Stimulated activated CD8-positive, alpha-beta memory T cell treated with anti-CD3 and anti-CD28 coated beads, Interleukin-4, amount 100 ng/mL, for 24 hours (primary cell): ENCODE measurements at places on chromosomes 2 and 18.

- no peak for DNase-seq
Observed at GRCh38 chr2:122999821-123000220, 1025.3 kb upstream of the CNTNAP5 start.

- no peak for DNase-seq
Observed at GRCh38 chr18:43934322-43934721, 657.0 kb upstream of the SYT4 start.

- DNase-seq, result peak; percentile 17
Observed at GRCh38 chr2:190695739-190696138, 46.9 kb downstream of the NAB1 start.

DNA sequence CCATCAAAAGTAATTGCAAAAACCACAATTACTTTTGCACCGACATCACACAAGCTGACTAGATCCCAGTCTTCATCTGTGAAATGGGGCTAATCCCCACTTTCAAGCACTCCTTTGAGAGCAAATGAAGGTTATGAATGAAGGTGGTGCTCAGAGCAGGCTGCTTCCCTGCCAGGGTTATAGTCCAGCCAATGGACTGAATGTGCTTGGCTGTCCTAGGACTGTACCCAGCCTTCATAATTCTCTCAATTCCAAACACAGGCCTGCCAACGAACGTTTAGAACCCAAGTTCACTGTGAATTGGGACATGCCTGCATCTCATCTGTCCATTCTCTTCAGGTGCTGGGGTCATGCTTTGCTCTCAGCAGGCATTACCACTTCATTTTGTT, 27.8 kb upstream of the ICOS start:
- DNase-seq, result no peak

DNA sequence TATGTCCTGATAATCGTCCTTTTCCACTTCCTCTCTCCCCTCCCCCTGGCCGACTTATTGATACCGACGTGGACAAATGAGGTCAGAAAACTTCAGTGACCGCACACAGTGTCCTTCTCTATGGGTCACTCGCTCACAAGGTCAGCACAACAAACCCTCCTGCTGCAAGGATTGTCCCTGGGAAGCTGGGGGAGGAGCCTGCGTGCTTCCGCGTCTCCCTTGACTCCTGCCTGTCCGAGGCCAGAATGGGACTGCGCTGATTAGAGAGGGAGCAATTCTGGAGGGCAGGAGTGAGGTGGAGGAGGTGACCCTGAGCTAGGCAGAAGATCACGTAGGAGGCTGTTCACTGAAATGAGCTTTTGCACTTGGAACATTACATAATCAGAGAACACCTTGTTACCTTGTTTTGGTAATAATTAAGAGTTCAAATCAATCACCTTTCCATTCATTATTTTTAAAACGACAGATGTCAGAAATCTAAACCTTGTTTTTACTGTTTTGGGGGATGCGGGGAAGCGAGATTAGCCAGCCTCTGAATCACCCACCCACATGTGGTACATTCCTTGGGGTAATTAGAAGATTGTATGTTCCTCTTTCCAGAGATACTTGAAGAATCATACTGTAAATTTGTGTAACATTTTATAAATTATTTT, 70.6 kb downstream of the CTAGE1 start:
- DNase-seq, result no peak

DNA sequence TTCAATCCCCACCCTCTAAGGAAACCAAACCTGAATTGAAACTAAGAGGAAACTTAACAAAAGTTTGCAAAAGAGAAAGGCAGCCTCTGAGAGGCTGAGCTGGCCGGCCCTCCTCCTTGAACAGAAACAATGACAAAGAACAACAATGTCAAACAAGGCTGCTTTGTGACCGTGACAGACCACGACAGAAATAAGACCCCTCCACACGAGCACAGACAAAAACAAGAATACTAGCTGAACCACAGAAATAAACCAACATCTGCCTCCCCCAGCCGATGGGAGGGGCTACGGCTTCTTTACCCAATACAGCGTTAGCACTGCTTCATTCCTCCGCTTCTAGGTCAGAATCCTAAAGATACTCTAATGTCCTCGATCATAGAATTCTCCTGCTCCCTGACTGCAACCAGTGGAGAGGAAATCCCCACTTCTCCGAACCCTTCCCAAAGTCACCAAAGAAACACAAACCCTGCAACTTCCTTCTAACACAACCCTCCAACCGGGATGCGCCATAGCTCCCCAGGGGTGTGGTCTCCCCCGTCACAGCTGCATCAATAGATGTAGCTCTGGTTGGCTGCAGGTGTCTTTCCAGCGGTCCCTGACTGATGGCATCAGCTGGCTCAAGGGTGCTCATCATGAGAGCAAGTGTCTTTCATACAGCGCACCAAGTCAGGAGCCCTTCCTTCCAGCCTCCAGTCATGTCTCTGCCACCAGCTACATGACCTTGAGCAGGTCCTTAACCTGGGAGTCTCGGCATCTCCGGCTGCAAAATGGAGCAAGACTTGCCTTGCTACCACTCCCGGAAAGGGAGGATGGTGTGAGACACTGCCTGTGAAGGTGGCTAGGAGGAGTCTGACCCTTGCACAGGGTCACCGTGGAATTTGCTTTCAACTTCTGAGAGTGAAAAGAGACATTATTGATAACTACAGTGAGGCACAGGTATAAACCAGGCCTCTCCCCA, 198.6 kb downstream of the HAUS1 start:
- no peak for DNase-seq

DNA sequence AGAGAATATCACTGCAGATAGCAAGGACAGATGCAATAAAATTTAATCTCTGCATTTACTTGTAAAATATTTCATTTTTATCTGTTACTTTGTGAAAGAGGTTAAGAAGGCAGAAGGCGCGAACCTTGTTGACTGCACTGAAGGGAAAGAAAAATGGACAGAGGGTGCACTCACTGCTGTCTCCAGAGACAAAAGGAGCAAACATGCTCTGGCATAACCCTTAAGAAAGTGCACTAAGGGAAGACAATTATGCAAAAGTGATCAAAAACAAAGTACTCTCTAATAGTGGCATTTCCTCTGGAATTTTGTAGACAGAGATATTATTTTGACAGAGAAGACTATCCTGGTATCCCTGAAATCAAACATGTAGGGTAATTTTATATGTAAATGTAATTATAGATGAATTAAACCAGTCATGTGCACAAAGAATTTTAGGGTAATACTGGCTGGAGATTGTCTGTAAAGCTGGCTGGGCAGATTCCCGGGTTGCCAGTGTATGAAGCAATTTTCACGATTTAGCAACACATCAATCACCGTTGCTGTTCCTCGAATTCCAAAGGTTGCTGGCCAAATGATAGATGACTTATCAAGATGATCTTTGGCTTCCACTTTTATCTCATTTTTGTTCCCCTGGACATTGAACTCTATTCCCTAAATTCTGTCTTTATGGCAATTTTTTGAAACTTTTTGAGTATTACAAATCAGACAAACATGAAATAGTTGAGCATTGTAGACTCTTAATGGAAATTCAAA, 1176.9 kb downstream of the SUCLG1 start:
- DNase-seq, result no peak

DNA sequence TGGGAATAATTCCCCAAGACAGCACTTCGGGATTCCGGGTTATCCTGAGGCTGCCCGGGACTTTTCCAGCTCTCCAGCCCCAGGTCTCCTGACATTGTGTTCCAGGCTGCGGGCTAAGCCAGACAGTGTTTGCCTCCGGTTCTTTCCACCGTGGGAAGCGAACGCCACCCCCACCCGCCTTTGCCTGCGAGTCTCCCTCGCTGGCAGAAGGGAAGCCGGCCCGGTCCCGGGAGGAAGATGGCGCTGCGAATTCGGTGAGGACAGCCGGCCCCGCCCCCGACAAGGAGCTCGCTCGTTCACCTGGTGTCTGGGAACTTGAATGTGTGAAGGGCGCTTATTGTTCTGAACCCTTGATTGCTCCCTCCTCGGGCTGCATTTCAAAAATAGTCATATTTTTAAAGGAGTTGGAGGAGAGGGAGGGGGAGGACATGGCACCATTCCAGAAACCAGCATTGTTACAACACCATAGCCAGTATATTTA, 2.9 kb downstream of the LRATD1 start:
- DNase-seq, result no peak

GRCh38 chr2:159124441-159124911, 156.0 kb downstream of the TANC1 start:
- DNase-seq, result peak; percentile 21

GRCh38 chr2:133286326-133286922, 281.8 kb downstream of the NCKAP5 start:
- DNase-seq, result no peak

DNA sequence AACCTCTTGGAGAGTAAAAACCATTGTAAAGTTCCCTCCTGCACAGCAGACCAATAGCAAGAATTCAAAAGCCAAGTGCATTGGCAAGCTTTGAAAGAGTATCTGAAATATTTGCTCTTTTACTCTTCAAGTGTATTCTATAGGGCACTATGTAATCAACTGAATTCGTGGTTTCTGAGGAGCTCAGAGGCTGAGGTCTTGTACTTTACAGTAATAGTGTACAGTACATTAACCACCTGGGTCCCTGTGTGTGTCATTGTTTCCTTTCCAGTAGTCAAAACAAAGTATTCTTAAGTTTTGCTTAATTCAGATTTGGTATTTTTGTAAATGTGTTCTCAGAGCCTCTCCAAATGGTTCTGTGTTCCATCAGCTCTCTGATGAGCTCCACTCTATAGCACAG, 769.7 kb downstream of the LRRTM4 start:
- no peak for DNase-seq

DNA sequence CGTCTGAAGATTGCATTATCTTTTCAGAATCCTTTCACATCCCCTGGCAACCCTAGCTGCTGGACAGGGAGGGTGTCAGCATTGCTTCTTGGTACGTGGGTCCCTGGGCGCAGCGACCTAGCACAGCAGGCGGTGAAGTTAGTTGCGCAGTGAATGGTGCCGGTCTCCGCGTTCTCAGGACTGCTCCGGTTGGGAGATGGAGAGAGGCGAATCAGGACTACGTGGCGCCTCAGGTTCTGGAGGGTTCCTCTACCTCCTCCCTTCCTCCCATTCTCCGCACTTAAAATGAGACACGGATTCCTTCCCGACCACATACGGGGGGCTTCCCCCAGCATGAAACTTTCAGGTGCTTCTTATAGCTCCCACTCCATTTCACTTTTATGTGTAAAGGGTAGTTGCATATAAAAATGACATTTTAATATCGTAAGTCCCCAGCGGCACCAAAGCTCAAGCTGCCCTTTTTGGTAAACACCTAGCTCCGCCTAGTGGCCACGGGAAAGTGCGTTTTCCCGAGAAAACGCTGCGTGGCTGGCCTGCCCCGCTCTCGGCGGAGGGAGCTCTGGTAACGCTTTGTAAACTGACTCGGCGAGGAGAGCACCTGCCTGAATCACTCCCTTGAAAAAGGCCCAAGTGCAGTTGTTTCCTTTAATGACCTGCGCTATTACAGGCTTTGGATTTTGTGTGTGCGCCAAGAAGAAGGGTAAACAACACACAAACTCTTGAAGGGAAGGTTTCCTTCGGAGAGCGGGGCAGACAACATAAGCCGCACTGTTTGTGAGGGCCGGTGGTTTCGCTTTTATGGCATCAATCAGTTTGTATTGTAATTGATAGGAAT, 32.9 kb upstream of the INHBB start:
- DNase-seq, result peak; percentile 71

- DNase-seq, result no peak
Observed at GRCh38 chr2:66495788-66496640, 61.1 kb downstream of the MEIS1 start.

GRCh38 chr2:37000318-37000717, 34.0 kb upstream of the STRN start:
- DNase-seq, result no peak

DNA sequence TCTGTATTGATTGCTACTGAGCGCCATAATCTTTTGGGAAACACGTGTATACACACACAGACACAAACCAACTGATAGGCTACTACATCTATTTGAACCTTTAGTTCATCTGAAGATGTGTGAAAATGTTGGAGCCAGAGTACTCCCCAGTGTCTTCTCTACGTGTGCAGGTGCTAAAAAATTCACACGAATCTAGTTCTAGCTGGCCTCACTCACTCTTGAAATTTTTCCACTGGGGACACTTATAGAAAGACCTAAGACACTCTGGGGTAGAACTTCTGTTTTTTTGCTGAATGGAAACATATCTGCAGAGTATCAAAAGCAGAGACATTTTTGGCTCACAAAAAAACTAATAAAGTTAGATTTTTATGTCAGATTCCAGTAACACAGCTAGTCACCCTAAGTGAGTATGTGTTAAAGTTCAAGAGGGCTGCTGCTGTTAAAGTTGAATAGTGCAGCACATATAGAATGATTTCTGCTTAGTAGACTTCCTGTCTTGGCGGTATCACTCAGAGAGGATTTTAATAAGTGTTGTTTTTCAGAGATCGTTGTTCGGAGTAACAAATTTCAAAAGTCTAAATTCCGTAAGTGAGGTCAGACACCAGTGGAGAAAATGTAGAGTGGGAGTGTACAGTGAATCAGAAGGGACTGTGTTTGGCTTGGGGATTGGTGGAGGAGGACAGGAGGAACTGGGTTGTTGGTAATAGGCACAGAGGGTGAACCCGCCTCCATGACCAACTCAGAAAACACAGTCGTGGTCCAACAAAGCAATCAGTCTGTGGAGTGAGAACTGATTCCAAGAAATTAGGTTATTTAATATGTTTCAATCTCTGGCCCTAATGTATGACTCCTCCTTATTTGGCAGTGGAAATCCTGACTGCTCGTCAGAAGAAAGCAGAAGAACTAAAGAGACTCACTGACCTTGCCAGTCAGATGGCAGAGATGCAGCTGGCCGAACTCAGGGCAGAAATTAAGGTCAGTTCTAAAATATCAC, 43.1 kb downstream of the KCTD18 start:
- no peak for DNase-seq

GRCh38 chr2:9573013-9573720, 17.5 kb upstream of the ADAM17 start:
- DNase-seq, result no peak

GRCh38 chr2:47227532-47228279, 72.6 kb upstream of the STPG4 start:
- no peak for DNase-seq

GRCh38 chr18:31648966-31649429, 35.4 kb downstream of the B4GALT6 start:
- no peak for DNase-seq

GRCh38 chr2:41906338-41906725, 141.5 kb upstream of the PKDCC start:
- DNase-seq, result no peak

DNA sequence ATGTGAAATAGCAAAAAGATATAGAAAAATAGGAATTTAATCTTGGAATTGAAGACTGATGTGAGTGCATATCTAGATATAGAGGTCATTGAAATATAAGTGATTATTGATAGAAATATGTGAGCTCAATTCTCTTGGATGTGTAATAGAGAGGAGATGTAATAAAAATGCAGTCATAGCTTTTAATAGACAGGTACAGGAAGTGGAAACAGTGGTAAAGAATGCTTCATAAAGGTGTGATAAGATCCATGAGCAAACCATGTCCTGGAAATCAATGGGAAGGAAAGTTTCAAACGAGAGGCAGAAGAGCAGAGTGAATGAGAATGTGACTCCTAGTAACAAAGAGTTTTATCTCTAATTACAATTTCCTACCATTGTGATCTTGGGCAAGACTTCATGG, 634.7 kb upstream of the ZNF804A start:
- DNase-seq, result no peak
